Fibroblast of skin of left biceps (primary cell): ENCODE measurements at places on chromosomes 1 and 21.
A peak's percentile ranks its signal among the peaks of the same experiment; 100 is the strongest.

DNA sequence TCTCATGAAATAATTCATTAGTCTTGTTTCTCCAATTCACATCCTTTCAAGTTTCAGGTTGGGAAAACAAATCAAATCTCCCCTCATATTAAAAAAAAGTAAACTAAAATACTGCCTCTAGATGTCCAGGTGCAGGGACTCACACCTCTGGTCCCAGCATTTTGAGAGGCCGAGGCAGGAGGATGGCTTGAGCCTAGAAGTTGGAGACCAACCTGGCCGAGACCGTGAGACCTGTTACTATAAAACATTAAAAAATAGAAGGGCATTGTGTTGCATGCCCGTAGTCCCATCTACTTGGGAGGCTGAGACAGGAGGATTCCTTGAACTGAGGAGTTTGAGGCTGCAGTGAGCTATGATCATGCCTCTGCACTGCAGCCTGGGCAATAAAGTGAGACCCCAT lies 61.9 kb downstream of the ST6GALNAC5 start:
- DNase-seq: no peak

DNA sequence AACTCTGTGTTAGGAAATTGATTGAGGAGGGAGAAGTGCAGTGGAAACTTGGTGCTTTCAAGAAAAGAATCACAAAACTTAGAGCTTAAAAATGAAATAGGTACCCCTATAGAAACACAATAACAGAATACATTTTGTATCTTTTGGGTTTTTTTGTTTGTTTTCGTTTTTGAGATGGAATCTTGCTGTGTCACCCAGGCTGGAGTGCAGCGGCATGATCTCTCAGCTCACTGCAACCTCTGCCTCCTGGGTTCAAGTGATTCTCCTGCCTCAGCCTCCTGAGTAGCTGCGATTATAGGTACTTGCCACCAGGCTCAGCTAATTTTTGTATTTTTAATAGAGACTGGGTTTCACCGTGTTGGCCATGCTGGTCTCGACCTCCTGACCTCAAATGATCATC lies 51.5 kb upstream of the RAVER2 start:
- DNase-seq: no peak

DNA sequence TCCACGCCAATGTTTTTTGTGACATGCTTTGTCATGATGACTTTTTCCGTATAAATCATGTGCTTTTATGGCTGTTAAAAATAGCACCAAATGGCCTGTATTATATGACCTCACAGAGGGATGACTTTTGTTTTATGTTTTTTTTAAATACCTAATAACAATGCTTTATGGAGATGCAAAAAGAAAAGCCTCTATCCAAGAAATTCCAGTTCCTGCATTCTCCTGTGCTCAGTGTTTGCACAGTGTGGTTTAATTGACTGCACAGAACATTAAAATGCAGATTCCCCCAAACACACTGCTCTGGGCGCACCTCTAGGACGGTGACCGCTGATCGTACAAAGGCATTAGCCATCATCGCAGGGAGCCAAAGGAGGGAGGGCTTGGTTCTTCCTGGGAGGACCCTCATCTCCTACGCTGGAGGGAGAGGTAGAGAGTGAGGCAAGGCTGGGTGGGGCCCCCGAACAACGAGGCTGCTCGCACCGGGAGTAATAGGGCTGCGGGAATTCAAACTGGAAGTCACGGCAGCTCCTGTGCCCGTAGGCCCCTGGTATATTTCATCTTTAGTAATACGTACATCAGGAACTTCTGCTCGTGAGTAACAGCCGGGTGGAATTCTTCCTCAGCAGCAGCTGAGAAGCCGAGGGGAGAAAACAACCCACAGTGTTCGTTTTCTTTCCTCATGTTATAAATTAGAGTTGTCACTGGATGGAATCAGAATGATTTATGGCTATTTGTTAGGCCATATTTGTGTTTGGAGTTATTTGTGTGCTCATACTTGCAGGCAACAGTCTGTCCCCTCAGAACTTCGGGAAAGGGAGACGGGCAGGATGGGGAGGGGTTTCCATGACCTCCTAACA lies 465.6 kb downstream of the CAMTA1 start:
- no peak for DNase-seq

- no peak for DNase-seq
Observed at GRCh38 chr1:207335138-207335537, 13.7 kb downstream of the CD55 start.

DNA sequence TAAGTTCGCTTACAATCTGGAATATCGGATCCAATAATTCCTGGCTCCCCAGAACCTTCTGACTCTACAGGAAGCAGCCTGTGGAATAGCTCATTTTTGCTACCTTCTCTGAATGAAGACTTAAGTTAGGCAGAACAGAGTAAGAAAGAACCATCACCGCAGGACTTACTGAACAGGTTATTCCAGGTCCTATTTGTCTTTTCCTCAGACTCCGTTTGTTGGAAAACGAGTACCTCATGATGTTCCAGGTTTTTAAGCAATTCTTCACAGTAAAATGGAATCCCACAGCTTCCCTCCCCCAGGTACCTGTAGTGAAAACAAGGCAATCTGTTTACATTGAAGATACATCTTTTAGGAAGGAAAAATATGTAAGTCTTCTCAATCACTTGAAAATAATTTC lies 59.8 kb downstream of the ADCY10 start:
- no peak for DNase-seq

- DNase-seq: peak; percentile 13
Observed at GRCh38 chr1:110155878-110156522, 5.7 kb downstream of the SLC6A17 start.

GRCh38 chr1:204520834-204521709 lies 4.9 kb downstream of the MDM4 start:
- DNase-seq: no peak

DNA sequence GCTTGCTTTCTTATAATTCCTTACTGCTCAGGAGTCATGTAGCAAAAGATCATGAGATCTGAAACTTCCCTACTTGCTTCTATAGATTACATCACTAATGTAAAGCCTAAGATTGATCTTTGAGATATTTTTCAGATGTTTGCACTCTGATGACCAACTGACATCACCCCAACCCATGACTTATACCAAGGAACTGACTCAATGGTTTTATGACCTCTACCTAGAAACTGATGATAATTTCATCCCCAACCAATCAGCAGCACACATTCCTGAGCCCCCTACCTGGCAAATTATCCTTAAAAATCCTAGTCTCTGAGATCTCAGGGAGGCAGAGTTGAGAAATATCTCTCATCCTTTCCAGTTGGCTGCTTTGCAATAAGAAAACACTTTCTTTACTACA lies 122.3 kb upstream of the CAMK1G start:
- DNase-seq: no peak

DNA sequence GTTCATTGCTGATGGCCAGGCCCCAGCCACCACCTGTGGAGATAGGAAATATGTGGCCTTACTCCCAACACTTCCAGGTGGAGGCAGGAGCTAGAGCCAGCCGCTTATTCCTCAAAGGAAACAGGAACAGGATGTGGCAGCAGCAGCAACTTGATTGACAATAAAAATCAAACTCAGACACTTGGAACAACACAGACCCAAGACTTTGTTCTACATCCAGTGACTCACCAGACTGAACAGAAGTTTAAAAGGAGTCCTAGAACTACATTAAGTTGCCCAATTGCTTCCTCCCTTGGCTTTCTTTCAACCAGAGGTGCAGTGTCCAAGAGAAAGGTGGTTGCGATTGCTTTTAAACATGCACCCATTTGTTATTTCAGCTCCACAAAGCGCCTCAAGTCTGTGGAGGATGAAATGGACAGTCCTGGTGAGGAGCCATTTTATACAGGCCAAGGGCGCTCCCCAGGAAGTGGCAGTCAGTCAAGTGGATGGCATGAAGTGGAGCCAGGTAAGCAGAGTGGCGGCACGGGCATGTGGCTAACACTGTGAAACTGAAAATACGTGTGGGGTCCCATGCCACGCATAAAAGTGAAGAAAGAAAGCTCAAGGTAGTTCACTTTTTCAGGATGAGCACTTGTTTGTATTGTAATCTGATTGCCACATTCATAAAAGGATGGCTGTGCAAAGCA lies 276.6 kb downstream of the NFIA start:
- no peak for DNase-seq

DNA sequence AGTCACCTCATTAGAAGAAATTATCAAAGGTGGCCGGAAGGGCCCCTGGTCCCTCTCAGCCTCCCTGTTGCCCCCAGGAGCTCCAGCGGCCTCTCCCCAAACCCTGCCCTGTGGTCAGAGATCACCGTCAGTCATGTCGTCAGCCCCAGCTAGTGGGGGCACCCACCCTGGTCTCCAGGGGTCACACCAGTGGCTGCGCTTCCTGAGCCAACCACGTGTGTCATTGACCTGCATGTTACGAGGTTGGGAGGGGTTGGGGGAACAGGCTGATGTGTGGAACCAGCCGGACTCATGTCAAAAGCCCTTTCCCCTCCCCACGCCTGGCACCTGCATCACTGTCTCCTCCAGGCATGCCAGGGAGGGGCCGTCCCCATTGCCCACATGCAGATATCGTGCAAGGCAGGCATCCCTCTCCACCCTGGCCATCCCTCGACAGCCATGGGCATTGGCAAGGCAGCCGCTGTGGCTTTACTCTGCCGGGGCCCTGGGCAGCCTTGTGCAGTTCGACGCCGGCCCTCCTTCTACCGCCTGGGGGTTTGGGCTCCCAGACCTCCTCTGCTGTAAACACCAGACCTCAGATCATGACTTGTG lies 128.7 kb downstream of the CRYAA start:
- DNase-seq: no peak

DNA sequence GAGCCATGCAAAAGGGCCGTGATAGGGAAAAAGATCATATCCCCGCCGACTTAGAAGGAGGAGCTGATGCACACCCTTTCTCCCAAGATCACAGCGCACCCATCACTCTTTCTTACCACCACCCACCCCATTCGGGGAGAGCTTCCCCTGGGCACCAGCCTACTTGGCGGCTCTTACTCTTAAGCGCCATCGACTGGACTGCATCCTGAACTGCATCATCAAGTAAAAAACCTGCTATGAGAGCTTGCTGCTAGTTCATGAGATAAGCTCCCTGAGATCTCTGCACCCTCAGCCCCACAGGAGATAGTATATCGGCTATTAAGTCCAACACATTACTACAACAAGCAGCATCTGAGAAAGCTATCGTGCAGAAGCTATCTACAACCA lies 125.1 kb downstream of the BARHL2 start:
- DNase-seq: no peak

DNA sequence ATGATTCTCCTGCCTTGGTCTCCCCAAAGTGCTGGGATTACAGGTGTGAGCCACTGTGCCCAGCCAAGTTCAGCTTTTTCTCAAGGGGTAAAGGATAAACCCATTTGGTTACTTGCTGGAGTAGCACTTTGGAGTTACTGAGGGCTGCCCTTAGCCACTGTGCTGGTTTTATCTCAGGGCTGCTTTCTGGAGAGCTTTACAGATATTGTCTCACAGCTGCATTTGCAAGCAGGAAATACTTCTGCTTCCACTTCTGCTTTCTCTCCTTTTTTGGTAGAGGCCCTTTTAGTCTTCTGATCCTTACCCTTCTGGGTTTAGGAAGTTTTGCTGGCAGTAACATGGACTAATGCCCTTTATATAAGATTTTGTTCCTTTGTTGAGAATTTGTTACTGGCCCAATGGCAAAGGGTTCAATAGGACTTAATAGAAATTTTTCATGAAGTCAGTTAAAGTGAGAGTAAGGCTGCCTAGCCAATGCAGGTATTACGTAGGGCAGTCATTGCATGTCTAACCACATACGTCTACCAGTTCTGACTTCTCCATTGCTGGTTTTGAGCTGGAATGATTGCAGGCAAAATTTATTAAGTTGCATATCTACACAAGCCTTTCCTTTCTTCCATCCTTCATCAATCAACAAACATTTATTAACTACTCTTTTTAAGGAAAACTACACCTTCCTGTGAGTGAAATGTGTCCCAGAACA lies 24.4 kb downstream of the CAP1 start:
- DNase-seq: no peak

DNA sequence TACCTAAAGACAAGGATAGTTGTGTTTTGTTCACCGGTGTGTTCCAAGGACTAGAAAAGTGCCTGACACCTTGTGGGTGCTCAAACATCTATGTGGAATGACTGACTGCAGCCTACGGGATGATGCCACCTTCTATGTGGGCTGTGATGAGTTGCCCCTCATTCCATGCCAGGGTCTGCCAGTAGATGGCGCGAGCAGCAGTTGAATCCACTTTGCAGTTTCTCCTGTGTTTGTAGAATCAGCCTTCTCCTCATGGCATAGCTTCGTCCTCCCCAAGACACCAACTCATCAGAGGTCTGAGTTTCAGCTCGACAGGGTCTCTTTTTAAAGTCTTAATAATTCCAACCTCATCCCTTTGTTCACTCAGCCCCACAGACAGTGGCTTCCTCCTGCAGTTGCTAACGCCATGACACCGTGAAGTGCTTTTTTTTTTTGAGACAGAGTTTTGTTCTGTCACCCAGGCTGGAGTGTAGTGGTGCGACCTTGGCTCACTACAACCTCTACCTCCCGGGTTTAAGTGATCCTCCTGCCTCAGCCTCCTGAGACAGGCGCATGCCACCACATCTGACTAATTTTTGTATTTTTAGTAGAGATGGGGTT lies 133.7 kb downstream of the CAPN8 start:
- DNase-seq: no peak

GRCh38 chr21:25080141-25080540 lies 527.1 kb downstream of the MRPL39 start:
- peak; percentile 72 for DNase-seq

GRCh38 chr1:150512846-150513245 lies 2.7 kb upstream of the FALEC start:
- DNase-seq: no peak

GRCh38 chr1:11893907-11894251 lies 32.3 kb downstream of the KIAA2013 start:
- no peak for DNase-seq

- no peak for DNase-seq
Observed at GRCh38 chr1:94529416-94529815, 12.1 kb downstream of the F3 start.
